ENCODE measurements at places on chromosomes 3 and 15. TPM values are rescaled to one million over a fixed set of nuclear protein-coding genes. Genes with fewer than 3 reads are reported as not detected.

- DNase-seq: no peak
Measured at GRCh38 chr3:36178018-36178417, 202.3 kb upstream of the STAC start.

DNA sequence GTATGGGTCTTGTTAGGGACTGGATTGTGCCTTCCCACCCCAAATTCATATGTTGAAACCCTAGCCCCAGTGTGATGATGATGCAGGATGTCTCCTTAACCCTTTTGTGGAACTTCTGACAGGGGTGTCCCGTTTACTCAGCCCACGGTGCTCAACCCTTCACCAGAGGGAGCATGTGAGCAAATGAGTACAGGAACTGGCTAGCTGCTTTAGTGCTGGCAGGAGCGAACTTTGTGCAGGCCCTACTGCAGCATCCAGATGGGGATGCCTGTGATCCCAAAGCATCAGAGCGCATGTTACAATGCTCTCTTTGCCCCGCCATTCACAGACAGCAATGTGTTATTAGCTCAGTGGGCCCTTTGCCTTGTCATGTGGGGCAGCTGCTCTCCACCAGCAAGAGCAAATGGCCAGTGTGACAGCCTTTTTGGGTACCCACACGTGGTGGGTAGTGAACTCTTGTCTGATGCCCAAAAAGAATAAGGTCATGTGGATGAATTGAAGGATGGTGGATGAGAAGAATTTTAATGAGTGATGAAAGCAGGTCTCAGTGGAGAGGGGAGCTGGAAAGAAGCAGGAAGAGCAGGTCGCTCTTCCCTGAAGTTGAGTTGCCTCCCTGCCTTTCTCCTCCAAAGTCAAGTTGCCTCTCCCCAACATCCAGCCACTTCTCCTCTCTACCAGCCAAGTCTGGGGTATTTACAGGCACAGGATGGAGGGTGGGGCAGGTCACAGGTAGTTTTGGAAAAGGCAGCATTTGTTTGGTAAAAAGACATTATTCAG is 63.3 kb upstream of the STRIT1 start:
- no peak for DNase-seq

DNA sequence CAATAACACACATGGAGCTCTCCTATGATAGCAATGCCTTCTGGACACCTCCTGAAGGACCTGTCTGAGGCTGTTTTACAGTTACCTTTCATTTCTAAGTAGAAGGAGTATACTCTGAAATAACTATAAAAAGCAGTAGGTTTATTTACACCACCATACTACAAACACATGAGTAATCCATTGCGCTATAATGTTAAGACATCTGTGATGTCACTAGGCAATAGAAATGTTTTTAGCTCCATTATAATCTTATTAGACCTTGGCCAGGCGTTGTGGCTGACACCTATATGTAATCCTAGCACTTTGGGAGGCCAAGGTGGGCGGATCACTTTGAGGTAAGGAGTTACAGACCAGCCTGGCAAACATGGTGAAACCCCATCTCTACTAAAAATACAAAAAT is 24.7 kb downstream of the PXK start:
- no peak for DNase-seq

DNA sequence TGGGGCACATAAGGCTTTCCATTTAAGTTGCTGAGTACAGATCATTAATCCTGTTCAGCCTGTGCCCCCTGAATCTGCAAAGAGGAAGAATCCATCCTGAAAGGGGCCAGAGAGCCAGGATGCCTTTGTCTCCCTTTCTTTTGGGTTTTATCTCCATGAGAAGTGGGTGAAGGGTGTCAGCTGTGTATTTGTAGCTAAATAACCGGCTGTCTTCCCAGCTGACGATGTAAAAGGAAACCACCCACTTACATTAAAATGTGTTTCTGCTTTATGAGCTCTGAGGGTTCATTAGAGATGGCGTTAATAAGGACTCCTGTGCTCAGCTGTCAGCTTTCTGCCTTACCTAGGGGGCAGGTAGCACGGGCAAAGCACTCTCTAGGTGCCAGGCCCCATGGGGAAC is 83.4 kb downstream of the SLCO3A1 start:
- DNase-seq: no peak

COLQ gene
- 0.64 TPM for total RNA-seq
